H7 (cell line): ENCODE measurements at places on chromosomes 4 and X.

GRCh38 chr4:46993075-46994006 lies at the start of gene GABRA4:
Gene GABRA4, minus strand, starts transcription at chr4:46993581. Its CDS starts 157 bp downstream, at chr4:46993424.
- peak; percentile 69 for DNase-seq

- DNase-seq = no peak
Measured at GRCh38 chr4:20370274-20370673, 118.6 kb downstream of the SLIT2 start.

- no peak for DNase-seq
Measured at GRCh38 chr4:81541161-81541945, 69.6 kb upstream of the RASGEF1B start.

GRCh38 chr4:6324999-6325787 lies 55.5 kb downstream of the WFS1 start:
- no peak for DNase-seq

- no peak for DNase-seq
Measured at GRCh38 chr4:188717661-188718060, 578.4 kb downstream of the TRIML1 start.

DNA sequence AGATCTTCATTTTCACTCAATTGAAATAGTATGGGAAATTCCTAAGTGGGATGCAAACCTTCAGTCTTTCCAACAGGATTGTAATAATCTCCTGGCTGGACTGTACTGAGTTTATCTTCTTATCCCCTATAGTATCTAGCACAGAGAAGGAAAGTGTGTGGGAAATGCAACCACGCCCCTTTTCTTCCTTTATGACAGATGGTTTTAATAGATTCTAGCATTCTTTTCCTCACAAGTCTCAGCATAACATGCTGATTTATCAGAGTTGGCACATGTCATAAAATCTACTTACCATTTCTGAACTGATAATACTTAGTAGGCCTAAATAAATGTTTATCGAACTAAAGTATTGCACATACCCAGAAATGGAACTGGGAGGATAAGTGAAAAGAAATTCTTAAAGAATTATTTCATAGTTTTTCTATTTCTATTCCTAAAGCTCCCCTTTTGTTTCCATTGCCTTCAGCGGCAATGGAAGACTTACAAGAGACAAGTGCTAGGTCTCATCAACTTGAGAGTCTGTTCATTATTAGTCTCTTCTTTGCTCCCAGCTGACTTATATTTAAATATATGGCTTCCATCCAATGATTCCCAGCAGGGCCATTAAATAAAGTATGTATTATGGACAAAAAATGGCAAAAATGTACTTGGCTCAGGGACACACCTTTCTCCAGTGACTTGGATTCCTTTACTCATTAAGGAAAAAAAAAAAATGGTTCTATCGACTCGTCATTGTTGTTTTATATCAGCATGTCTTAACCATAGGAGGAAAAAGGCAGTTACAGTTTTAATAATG lies 484.5 kb downstream of the IL1RAPL1 start:
- DNase-seq = no peak

- DNase-seq = peak; percentile 44
Measured at GRCh38 chrX:123504630-123505270, 228.1 kb downstream of the THOC2 start.

GRCh38 chr4:180618396-180618795 lies 1624.8 kb upstream of the TENM3 start:
- no peak for DNase-seq

DNA sequence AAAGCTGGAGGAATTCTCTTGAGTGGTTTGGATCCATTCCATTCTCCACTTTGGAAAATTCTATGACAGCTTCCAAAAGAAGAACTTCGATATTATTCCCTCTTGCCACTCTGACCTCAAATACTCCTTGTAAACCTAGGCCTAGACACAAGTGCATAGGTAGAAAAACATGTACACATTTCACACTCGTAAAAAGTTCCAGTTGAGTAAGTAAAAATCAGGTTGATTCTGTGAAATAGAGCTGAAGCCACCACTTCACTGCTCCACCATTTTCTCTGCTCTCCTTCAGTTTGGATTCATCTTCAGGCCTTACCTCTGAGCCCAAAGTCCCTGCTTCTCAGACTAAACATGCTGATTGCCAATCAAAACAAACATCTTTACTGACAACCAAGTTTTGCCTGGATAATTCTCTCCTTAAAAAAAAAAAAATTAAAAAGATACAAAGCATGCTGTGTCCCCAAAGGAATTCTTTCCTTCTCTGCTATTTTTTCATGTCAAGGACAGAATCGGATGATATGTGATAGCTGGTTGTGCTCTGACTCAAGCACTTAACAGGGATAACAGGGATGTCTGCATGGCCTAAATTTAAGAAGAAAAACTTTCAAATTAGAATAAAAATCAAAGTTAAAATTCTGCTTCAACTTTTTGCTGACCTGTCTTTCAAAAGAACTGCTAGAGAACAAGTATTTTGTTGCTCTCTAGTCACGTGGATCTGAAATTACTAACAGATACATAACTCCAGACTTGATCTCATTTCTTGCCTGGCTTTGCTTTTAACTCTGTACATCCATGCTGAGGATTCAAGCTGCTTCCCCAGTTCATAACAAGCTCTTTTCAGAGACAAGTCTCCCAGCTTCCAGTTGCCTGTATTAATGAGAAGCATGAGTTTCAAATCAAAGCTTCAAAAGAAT lies 420.9 kb upstream of the INTU start:
- no peak for DNase-seq

DNA sequence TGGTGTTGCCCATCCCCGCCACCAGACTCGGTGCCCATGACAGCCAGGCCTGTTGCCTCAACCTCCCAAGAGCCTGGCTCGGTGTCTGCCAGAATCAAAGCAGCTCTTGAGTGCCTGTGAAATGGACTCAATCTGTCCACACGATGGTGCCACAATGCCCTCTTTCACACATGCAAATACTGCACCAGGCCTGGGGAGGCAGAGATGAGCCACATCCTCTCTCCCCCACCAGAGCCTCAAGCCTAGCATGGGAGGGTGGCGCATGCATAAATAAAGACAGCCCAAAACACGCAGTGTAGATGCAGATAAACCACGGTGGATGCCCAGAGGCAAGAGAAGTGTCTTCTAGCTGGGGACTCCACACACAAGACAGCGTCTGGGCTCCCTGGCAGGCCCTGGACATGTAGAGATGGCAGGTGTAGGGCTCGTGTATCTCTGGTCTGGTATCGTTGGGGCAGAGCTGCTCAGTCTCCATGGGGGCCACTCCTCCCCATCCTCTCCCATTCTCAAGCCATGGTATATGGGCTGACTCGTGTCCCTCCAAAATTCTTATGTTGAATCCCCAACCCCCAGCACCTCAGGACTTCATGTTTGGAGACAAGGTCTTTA lies 65.6 kb downstream of the JAKMIP1 start:
- peak; percentile 77 for DNase-seq

DNA sequence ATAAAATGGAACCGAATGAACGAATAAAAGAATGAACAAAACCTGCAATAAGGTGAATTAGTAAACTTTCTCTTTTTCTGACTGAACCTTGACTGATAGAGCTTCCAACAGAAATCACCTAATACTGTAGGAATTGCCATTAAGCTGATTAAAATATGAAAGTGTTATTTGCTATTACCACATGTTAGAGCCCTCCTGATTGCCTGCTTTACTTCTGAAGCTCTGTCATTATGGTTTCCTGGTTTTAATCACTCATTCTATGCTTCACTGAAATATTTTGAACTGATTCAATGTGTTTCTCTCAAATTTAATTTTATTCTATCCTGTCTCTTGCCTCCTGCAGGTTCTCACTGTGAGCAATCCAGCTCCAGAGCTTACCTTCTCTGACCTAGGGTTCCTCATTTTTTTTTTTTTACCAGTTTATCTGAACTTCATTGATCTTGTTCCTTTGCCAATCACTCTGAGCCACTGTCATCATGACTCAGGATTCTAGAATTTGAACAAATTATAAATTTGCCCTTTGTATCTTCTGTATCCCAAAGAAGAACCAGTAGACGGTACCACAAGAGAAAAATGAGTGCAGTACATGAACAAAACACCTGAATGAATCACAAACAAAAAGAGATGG lies 48.1 kb upstream of the UGT2B15 start:
- DNase-seq = no peak

- DNase-seq = no peak
Measured at GRCh38 chr4:67521506-67521905, 23.8 kb downstream of the CENPC start.

GRCh38 chr4:3364199-3364598 lies 71.4 kb downstream of the RGS12 start:
- peak; percentile 38 for DNase-seq

DNA sequence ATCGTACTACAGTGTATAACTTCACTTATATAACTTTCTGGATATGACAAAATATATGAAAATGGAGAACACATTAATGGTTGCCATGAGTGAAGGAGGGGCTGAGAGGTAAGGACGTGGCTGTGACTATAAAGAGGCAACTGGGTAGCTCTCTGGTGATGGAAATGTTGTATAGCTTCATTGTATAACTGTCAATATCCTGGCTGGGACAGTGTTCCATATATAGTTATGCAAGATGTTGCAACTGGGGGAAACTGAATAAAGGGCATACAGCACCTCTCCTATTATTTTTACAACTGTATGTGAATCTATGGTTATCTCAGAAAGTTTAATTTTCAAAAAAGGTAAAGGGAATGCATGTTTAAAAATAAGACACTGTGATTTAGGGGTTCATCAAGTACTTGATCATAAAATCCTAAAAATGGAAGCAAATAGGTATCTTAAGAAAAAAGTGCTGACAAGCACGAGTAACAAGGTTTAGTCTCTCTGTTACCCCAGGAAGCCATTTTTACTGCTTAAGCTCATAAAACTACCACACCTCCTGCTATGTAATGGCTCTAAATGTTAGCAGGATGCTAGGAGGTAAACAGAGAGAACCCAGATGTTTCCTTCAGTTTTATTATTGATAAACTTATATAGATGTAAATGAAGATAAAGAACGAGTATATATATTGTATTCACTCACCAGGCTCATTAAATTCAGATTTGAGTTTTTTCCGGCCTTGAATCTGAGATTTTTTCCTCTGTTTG lies 34.0 kb downstream of the NAF1 start:
- DNase-seq = no peak

- peak; percentile 22 for DNase-seq
Measured at GRCh38 chrX:56763556-56764152, 34.6 kb downstream of the NBDY start.

GRCh38 chr4:118307643-118308042 lies 45.2 kb downstream of the PRSS12 start:
- DNase-seq = no peak

DNA sequence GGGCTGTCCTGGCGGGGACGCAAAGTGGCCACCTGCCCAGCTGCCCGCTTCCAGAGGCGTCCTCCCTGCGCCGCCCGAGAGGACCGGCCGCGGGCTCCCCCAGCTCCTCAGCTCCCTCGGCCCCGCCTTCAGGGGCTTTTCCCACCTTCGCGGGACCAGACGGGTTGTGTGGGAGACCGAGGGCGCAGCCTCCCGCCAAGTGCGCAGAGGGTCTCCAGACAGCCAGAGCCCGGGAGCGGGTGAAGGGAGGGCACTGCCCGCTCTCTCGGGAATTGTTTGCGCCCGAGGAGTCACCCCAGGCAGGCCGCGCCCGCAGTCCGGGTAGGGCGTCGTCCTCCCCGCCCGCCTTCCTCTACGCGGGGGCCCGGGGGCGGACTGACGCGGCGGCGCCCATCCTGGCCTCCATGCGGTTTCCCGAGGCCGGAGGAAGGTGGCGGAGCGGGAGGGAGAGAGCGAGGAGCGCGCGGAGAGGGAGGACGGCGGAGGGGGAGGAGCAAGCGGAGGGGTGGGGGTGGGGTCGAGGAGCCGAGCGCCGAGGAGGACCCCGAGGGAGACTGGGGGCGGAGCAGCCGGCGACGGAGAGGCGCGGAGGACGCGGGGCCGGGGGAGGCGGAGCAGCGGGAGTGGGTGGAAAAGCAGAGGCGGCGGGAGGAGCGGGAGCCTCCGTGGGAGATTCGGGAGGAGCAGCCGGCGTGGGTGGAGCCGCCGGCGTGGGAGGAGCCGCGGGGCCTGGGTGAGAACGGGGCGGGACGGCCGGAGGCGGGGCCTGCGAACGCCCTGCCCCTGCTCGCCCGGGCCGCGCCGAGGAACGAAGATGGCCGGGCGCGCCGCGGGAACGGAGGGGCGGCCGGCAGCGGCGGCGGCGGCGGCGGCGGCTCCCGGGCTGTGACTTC lies 47.5 kb downstream of the CLDN34 start:
- peak; percentile 98 for DNase-seq

DNA sequence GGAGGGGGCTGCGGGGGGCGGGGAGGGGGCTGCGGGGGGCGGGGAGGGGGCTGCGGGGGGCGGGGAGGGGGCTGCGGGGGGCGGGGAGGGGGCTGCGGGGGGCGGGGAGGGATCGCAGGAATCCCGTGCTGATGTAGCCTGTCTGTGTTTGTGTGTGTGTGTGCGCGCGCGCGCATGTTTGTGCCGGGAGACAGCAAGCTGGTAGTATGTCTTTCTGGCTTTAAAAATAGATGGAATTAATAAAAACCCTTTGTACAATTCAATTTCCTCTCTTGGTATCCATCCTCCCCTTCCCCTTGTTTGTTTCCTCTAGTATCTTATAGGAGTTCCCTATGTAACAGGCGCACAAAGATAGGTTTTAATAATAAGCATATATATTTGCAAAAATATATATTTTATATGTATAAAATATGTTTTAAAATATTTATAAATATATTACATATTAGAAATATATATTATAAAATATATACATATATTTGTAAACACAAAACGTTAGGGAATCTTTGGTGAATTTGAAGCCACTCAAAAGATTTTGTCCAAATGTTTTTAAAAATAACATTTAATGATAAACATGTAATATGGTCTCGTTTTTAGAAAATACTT lies 782 bp downstream of the ARHGAP24 start:
- DNase-seq = no peak

- no peak for DNase-seq
Measured at GRCh38 chr4:99564921-99565320, 1.1 kb upstream of the TRMT10A start.

DNA sequence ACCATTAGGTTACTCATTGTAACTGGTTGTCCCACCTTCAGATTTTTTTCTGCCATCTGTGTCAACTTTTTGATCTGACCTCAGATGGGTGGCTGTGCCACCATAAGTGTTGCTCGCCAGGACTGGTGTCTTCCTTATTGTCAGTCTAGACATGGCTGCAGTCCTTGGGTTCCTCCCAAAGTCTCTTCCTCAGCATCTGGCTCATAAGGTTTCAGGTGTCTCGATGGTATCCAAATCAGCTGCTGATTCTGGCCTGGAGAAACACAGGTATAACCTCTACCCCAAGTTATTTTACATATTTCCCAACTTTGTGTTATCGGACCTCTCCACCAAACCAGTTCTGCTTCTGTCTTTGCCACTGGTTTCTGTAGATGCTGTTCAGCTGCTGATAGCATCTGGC lies 158.5 kb downstream of the ZNF518B start:
- DNase-seq = no peak

DNA sequence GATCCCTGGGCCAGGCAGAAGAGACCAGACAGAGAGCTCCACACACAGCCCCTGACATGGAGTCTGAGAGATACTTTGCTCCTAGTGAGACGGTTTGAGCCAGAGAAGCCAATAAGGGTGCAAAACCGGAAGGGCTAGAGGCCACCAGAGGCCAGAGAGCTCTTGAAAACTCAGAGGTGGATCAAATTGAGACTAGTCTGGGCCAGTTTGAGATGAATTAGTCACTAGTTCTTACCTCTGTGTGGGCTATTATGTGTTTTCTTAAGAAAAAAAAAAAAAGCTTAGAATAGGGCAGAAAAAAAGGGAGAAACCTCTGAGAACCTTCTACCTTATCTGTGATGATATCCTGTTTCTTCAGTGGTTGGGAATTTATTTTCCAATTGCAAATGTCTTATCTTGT lies 110.4 kb upstream of the EDNRA start:
- no peak for DNase-seq
